ENCODE measurements at places on chromosomes 2 and 18.

DNA sequence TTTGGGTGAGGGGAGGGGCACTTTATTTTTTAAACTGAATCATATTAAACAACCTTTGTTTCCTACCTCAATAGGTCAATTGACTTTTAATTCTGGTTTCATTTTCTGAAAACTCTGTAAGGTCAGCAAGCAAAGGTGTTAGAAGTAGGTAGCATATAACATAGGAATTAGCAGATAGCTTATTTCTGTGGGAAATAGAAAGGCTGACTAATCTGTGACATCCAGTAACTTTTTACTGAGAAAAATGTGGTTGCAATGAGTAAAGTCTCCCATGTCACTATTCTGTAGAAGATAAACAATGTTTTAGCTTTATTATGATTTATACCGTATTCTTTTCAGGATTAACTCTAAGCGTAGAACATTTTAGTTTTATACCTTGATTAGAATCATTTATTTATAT lies 240.4 kb downstream of the PLCL1 start:
- no peak for DNase-seq

GRCh38 chr2:110114831-110115255 lies 779 bp downstream of the MALL start:
- peak; percentile 39 for DNase-seq

- DNase-seq = no peak
Observed at GRCh38 chr18:25734336-25734735, 356.1 kb downstream of the SS18 start.

- DNase-seq = no peak
Observed at GRCh38 chr2:165273176-165273575, 34.0 kb downstream of the SCN2A start.

- no peak for DNase-seq
Observed at GRCh38 chr2:219521066-219521880, 7.0 kb downstream of the ASIC4 start.

- no peak for DNase-seq
Observed at GRCh38 chr2:29789911-29790485, 131.4 kb downstream of the ALK start.

DNA sequence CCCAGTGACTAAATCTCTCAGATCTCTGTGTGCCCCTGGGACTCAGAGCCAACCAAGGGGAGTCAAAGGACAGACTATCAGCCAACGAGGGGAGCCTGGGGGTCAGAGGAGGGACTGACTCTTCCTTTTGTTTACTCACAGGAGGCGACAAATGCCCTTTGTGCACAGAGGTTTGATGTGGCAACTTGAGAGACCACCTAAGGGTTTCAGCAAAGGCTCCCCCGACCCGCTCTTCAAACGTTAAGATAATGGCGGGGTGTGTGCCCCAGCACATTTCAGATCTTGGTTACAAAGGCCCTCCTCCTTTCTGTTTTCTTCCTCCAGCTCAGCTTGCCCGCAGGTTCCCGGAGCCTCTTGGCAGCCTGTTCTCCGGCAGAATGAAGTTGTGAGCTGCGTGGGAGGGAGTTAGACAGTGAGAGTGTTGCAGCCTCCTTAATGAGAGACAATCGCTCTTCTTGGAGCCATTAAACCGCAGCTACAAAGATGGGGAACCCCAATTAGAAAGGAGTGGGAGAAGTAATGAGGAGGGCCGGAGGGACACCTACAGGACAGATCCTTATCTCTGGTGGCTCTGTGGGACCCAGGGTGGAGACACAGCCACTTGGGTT lies 76.2 kb downstream of the KIAA2012 start:
- no peak for DNase-seq

DNA sequence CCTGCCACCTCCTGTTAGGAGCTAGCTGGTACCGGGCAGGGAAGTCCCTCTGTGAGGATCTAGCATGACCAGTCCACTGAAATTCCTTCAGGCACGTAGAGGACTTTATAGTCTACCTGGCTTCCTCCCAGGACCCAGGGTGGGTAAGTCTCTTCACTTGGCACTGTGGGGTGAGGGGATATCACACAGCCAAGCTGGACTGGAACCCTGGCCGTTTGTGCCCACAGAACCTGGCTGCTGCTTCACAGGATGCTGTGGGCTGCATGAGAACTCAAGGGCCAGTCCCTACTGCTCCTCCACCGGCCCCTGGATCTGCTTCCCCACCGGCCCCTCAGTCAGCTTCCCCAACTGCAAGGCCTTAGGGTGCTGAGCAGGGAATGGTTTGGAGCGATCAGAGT lies 35.8 kb downstream of the HS1BP3 start:
- no peak for DNase-seq

GRCh38 chr18:80218341-80219227 lies 28.7 kb downstream of the PARD6G start:
- DNase-seq = no peak

DNA sequence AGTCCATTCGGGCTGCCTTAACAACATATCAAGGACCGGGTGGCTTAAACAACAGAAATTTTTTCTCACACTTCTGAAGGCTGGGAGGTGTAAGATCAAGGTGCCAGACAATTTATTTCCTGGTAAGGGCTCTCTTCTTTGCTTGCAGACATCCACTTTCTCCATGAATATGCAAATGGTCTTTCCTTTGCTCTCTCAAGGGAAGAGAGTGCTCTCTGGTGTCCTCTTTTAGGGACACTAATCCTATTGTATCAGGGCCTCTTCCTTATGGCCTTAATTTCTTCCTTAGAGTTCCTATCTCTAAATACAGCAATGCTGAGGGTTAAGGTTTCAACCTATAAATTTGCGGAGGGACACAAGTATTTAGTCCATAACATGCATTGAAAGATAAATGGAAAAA lies 770.8 kb downstream of the DSC3 start:
- no peak for DNase-seq

- no peak for DNase-seq
Observed at GRCh38 chr18:23758281-23758680, 69.0 kb downstream of the LAMA3 start.

DNA sequence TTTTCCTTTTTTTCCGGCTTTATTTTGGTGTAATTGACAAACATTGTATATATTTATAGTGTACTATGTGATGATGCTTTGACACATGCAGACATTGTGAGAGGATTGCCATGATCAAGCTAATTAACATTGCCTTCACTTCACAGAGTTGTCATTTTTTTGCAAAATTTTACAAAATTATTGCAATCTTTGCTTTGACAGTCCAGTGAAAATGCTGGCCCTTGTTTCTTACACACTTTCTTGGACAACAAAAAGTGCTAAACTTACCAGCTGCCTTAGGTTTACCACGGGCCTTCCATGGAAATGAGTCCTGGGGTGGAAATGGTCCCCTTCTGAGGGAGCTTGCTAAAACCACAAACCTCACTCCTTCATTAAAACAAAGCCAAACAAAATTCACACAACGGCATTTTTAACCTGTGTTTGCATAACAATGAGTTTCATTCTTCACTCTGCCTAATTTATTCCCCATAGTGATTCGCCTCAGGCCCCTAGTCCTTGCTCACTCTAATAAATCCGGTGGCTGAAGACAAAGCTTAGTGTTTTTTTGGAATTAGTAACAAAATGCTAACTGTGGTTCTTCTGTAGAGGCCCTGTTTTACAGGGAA lies 32.2 kb downstream of the LINC00305 start:
- DNase-seq = no peak

DNA sequence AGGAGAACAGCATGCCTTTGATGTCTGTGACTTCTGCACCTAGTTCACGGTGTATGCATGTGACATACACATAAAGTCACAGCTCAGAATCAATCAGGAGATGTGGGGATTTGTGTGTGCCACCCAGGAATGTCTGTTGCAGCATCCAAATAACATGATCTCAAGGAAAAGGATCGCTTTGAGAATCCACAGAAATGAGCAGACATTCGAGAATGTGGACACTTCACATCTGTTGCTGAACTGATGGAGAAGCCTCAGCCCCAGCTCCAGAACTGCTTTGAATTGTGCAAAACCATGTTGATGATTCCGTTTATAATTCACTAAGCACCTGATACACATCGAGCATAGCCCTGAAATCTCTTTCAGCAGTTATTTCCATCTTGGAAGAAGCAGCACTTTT lies 208.6 kb downstream of the CMPK2 start:
- DNase-seq = no peak

DNA sequence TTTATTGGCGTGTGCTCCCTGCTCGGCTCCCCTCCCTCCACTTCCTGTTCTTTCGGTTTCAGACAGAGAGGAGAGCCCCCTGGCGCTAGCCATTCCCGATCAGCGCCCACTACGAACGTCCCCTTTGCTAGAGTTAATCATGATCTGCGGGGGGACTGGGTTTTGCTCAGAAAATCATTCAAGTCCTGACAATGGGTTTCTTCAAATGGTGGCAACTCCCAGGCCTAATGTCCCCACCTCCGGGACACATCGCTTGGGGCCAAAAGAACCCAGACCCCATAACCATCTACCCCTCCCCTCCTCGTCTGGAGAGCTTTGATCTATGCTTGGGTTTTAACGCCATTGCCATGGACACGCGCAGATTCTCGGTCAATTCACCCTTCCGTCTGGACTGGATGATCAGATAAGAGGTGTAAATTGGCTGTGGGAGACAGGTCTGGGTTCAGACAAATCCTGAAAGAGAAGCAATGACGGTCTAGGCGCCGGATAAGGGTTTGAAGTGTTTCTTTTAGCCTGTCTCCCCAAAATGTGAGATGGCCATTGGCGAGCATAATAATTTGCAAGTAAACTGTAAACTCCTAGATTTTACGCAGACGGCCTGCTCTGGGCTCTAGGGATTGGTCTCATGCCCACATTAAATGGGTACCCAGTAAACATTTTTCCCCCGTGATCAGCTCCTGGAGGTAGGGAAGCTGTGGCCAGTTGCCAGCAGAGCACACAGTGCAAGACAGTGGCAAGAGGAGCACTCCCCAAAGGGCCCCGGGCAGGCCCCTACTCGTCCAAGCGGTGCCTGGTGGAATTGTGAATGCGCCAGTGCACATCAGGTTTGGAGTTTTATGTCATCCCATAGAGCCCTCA lies 4.7 kb downstream of the NRP2 start:
- DNase-seq = peak; percentile 89

DNA sequence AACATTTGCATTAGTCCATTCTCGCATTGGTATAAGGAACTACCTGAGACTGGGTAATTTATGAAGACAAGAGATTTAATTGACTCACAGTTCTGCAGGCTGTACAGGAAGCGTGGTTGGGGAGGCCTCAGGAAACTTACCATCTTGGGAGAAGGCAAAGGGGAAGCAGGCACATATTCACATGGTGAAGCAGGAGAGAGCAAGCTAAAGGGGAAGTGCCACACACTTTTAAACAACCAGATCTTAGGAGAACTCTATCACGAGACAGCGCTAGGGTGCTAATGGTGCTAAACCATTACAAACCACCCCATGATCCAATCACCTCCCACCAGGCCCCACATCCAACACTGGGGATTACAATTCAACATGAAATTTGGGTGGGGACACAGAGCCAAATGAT lies 201.7 kb upstream of the MGAT5 start:
- no peak for DNase-seq

DNA sequence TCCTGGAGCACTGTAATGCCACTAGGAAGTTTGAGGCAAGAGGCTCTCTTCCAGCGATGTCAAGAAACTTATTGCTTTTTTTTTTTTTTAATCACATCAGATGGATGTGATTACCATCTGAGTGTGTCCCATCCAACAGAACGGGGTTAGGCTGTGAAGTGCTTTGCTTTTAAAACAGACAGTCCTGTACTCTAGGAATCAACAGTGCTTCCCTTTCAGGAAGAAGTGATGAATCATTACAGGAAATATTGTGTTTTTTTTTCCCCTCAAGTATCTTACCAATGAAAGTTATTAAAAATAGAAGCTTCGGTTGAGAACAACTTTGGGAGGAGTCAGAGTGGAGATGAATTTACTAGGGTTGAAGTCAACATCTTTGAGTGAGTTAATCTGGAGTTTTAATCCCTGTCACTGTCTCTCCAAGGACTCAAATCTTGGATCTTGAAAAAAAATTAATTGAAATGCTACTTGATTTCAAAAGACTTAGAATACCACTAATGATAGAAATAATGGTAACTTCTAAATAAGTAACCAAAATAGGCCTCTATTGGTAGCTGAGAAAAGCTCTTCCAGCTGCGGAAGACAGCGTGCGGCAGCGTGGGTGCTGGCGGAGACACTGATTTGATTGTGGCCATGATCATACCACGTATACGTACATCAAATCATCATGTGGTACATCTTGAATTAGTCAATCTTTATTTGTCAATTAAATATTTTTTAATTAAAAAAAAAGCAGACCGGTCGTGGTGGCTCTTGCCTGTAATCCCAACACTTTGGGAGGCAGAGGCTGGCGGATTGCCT lies 45.5 kb downstream of the GATA6 start:
- no peak for DNase-seq

DNA sequence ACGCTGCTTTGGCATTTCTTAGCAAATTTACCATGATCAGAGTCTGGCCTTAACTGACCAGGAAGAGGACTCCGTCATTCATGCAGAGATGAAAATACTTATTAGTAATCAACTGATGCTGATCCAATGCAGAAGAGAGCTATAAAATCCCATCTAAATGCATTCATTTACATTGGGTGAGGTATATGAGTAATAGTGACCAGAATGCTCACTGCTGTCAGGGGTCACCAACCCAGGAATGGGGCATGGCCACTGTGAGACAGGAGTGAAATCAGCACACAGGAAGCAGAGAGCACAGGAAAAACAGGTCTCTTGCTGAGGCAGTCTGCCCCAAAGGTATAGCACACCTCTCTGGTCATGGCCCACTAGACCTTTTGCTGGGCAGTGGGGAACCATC lies 68.1 kb upstream of the TMEM247 start:
- DNase-seq = no peak
